ENCODE measurements at places on chromosomes 6 and 20.

DNA sequence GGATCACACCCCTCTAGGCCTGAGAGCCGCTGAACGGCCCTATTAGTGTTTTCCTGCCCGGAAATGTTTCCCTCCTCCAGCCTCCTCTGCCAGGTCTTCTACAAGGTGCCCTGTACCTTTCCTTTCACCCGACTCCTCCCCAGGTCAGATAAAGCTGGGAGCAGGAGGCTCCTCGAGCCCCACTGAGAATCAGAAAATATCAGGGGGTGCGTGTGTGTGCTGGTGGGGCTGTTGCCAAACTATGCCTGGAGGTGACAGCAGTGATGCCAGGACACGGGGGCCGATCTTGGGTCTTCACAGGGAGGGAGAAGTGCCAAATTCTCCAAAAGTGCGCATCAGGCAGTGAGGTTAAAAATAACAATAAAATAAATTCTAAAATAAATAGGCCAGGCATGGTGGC, 222.8 kb upstream of the RREB1 start:
- DNase-seq = no peak

DNA sequence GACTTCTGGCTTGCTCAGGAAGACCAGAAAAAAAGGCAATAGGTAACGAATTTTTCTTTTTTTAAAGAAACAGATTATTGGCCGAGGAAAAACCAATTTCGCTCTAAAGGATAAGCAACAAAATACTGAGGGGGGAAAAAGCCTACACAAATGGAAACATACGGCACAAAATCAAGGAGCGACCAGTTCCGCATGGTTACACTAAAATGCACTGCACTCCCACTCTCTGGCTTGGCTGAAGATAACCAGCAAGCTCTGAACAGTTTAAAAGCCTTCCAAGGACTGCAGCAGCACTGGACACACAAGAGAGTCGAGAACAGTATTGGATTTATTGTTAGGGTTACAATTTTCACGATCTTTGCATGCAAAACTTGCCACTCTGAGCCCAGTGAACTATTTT, 881 bp upstream of the MAP7 start:
- DNase-seq = no peak

DNA sequence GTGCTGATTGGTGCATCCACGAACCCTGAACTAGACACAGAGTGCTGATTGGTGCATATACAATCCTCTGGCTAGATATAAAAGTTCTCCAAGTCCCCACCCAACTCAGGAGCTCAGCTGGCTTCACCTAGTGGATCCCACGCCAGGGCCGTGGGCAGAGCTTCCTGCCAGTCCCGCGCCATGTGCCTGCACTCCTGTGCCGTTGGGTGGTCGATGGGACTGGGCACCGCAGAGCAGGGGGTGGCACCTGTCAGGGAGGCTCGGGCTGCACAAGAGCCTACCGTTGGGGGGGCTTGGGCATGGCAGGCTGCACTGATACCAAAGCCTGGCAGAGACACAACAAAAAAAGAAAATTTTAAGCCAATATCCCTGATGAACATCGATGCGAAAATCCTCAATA, 185.4 kb upstream of the ASCC3 start:
- DNase-seq = no peak

DNA sequence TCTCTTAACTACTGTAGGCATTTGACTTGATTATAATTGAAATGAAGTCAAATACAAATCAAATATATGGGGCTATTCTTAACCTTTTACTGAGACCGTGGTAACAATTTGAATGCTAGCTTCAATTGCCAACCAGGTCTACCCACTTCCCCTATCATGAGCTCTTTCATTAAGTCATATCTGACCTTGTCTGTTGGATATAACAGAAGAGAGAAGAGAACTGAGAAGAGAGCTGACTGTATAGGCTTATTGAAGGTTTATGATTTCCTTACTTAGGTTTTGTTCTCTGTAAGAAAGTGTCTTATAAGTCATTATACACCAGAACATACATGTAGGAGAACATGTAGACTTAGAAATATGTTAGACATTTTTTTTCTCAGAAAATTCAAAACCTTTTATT, 549.4 kb downstream of the COL12A1 start:
- no peak for DNase-seq

GRCh38 chr6:116036075-116036773, 24.5 kb downstream of the FRK start:
- no peak for DNase-seq

- no peak for DNase-seq
Observed at GRCh38 chr6:165049362-165049761, 260.0 kb downstream of the C6orf118 start.

DNA sequence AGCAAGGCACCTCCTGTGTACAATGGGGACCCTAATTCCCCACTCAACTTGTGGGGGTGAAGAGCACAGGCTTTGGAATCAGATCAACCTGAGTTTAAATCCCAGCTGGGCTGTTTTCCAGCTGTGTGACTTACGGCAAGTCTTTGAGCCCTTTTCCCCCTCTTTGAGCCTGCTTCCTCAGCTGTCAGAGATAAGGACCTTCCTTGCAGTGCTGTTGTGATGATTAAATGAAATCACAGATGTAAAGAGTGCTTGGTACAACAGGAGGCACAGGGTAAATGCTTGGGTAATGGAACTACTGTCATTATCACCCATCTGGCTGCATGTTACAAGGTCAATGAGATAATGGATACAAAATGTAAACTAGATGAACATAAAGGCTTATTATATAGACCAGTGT, 3.2 kb downstream of the SNX21 start:
- DNase-seq = no peak

DNA sequence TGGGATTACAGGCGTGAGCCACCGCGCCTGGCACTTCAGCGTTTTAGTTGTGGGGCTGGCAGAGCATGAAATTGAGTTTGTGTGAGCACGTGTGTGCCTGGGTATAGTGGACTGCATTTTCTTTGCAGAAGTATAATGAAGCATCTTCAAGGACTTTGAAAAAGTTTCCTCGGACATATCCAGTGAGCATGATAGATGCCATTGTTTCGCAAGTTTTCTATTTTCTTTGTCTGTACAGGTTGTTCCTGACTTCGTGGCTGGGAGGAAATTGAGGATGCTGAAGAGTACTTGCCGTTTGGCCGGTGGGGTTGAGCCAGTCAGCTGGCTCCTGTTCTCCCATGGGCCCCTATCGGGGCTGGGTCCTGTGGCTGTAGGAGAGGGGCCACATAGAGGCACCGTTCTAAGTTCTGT, 55.9 kb downstream of the RREB1 start:
- DNase-seq = no peak

DNA sequence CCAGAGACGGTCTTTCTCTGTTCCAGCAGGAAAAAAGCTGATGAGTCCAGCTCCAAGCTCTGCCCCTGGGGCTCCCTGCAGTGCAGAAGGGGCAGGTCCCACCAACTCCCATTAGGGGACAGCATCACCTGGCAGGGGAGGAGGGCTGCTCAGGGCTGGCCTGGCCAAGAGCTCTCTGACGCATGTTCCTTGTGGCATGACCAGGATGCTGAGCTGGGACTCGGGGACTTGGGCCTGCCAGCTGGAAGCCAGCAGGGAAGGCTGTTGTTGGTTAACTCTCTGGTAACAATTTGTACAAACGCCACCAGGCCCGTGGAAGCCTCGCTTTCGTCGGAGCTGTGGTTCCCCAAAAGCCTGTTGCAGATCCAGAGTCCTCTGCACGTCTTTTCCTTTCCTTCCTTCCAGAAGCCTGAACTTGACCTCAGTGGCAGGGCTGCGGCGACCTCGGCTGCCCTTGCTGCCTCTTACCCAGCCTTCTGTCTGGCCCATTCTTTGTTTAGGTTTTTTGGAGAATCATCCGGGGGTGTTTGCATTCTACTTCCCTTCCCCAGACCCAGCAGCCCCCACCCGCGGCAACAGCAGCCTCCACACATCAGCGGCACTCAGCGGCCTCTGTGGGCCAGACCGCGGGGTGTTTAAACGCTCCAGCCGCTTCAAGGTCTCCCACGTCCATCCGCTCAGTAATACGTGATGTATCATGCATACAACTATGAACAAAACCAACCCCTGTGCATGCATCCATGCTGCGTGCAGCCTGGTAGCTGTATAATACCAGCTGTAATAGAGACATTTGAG, 63.3 kb downstream of the GNAS-AS1 start:
- no peak for DNase-seq

- DNase-seq = no peak
Observed at GRCh38 chr20:49320460-49320859, 42.6 kb upstream of the ZNFX1 start.

DNA sequence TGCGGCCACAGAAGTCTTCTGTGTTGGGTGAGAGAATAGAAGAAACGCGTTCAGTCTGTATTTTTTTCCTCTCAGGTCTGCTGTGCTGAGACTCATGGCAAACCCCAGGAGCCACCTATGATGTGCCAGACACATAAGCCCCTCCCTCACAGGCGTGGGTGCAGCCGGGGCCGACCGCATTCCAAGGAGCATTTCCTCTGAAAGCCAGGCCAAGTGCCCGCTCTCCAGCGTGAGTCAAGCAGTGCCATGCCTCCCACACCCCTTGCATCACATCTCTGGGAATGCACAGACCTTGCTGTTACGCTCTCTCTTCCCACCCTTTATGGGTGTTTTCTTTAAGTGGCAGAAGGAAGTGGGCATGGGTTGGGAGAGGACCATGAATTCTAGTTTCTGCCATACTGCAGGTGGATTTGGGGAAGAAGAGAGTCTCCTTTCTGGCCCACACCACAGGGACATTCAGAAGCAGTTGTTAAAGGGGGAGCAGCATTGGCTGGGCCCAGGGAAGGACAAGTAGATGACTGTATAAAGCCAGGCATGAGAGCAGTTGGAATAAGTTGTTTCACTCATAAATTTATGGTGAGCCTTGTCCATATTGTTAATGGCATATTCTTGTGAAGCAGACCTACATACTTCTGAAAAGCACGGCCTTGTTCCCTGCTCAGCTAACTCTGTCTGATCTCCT, 37.1 kb upstream of the TFAP2A start:
- no peak for DNase-seq

- no peak for DNase-seq
Observed at GRCh38 chr6:38477680-38478260, 162.0 kb downstream of the BTBD9 start.

- no peak for DNase-seq
Observed at GRCh38 chr6:72530152-72530551, 91.7 kb upstream of the KCNQ5 start.

GRCh38 chr6:71406865-71407860, 118.6 kb downstream of the OGFRL1 start:
- no peak for DNase-seq

GRCh38 chr6:106736502-106736901, 107.1 kb downstream of the QRSL1 start:
- DNase-seq = no peak

GRCh38 chr6:111250791-111251354, 163.6 kb downstream of the SLC16A10 start:
- DNase-seq = no peak

DNA sequence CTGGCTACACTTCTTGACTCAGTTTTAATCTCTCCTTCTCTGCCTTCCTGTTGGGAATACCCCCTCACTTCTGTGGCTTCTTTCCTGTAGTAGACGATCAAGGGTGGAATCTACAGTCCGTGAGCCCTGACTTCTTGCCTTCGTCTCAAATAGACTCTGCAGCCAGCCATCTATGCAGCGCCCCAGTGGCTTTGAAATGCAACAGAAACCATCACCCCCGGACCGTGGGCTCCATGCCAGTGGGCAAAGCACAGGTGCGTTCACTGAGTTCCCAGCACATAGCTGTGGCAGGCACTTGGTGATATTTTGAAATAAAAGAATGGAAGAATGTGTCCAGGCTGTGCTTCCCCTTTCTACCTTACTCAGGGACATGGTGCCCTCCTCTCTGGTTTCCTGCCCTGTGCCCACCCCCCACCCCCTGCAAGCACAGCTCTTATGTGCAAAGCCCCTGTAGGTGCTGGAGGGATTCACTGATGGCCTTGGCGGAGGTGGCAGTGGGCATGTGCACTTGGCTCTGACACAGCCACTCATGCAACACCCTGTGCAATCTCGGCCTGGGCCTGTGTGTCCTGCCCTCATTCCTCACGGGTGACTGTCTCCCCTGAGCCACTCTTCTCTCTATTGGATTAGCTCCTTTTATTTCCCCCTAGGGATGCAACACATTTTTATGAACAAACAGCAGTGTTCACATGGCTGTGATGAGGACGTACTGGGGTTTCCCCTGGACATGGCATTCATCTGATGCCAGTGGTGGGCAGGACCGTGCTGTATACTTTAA, 5.5 kb upstream of the CDSN start:
- DNase-seq = no peak

DNA sequence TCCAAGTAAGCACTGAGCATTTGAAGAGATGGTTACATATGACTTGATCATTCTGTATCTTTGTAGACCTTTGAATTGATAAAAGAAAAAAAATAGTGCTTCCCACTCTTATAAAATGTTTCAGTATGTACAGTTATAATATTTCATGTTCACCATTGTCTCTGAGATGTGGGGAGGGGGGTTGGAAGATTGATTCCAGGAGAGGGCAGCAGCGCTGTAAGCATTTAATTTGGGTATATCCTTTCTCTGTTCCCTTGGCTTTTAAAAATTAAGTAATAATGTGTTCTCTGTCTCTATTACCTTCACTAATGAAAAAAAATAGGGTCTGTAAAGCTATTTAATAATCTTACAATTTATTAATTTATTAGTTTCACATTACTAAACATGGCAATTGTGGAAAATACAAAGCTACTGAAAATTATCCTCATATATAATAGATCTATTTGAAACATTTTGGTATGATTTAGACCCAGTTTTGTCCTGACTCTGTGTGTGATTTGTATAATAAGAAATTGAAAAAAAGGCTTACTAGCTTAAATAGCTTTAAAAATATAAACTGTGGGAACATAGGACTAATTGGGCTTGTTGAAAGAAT, 341.2 kb downstream of the CDKAL1 start:
- DNase-seq = no peak

- no peak for DNase-seq
Observed at GRCh38 chr20:16517946-16518783, 55.1 kb downstream of the KIF16B start.

- DNase-seq = no peak
Observed at GRCh38 chr20:40359131-40359912, 329.7 kb downstream of the MAFB start.

GRCh38 chr6:139973669-139974344, 599.4 kb upstream of the CITED2 start:
- no peak for DNase-seq

- DNase-seq = no peak
Observed at GRCh38 chr20:19161336-19161735, 51.1 kb upstream of the SLC24A3 start.

DNA sequence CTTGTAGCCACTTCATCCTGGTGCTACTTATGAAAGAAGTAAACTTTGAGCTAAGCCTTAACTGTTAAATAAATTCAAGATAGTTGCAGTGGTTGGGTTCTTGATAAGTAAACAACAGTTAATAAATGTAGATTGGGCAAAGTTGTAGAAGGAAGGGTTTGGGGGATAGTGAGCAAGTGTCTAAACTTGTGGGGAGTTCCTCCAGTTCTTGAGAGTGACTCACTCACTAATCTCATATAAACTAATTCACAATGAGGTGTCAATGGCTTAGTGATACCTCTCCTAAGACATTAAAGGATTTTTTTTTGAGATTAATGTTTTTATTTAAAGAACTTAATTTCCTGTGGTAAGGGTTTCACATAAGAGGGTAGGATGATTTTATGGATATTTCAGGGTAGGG, 507.4 kb downstream of the BMP2 start:
- DNase-seq = no peak

- no peak for DNase-seq
Observed at GRCh38 chr20:35886537-35886936, 67.8 kb downstream of the SCAND1 start.

Measured in stimulated activated CD4-positive, alpha-beta T cell treated with anti-CD3 and anti-CD28 coated beads, Interleukin-1b, Interleukin-23, amount 100 ng/mL, for 24 hours (primary cell).